ENCODE measurements at places on chromosomes 3 and 15.

GRCh38 chr15:27495963-27496459 is 525.0 kb downstream of the GABRG3 start:
- no peak for DNase-seq

DNA sequence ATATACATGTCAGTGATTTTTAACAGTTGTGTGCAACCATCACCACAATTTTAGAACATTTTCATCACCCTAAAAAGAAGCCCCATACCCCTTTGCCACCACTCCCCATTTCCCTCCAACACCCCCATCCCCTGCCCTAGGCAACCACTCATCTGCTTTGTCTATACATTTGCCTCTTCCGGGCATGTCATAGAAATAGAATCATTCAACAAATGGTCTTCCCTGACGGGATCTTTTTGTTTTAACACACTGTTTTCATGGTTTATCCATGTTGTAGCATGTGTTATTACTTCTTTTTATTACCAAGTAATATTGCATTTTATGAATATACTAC is 4.0 kb downstream of the VILL start:
- DNase-seq: no peak

DNA sequence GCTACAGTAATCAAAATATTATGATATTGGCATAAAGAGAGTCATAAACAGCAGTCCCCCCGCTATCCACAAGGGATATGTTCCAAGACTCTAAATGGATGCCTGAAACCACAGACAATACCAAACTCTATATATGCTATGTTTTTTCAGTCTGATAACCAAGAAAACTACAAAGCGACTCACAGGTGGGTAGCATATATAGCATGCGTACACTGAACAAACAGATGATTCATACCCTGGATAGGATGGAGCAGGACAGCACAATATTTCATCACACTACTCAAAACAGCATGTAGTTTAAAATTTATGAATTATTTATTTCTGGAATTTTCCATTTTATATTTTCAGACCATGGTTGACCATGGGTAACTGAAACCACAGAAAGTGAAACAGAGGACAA is 87.0 kb upstream of the PPP2R3A start:
- DNase-seq: no peak

- no peak for DNase-seq
Observed at GRCh38 chr3:123294296-123294938, 92.7 kb downstream of the SEC22A start.

- no peak for DNase-seq
Observed at GRCh38 chr3:112372396-112372795, 39.4 kb downstream of the CD200 start.

All from NCI-H1092 (cell line).